ENCODE measurements at places on chromosomes 4 and X.

DNA sequence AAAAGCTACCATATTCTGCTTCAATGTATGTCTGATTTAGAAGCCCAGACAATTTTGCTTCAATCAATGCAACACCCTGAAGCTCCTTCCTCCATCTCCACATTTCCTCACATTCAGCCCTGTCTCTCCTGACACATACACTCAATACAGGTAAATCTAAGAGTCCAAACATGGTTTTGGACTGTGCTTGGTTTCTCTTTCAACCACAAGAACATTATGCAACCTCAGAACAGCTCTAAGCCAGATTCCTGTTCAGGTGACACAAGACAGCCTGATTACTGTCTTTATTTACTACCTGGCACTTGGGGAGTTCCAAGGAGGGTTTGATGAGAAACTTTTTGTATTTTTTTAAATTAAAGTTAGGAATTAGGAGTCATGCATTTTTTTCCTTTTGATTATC, 307.5 kb upstream of the SLIT2 start:
- no peak for DNase-seq

- DNase-seq, result no peak
Observed at GRCh38 chr4:95693594-95693993, 144.8 kb upstream of the UNC5C start.

GRCh38 chr4:107432451-107432850, 287.6 kb downstream of the PAPSS1 start:
- DNase-seq, result no peak

GRCh38 chr4:37537484-37537883, 148.7 kb downstream of the RELL1 start:
- no peak for DNase-seq

- DNase-seq, result no peak
Observed at GRCh38 chrX:97189668-97190067, 306.0 kb downstream of the RPA4 start.

GRCh38 chrX:57266871-57267270, 19.6 kb upstream of the FAAH2 start:
- no peak for DNase-seq

- DNase-seq, result no peak
Observed at GRCh38 chrX:149819371-149819770, 37.6 kb downstream of the MAGEA9 start.

DNA sequence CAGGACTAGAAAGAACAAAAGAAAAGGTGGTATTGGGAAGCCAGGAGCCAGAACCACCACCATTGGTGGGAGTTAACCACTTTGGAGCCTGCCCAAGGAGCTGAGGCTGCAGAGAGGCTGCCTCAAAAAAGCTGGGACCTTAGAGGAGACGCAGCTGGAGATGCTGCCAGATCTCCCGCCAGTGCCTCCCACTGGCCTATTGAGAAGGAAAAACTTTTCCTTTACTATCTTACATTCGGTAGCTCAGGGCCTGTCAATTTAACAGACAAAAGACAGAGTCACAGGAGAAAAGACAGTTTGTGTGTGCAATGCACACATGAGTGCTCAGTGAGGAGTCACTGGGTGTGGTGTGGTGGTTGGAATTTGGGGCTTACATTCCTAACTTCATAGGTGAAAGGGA, 52.4 kb upstream of the HPSE start:
- no peak for DNase-seq

- no peak for DNase-seq
Observed at GRCh38 chr4:161696944-161697343, 466.9 kb downstream of the FSTL5 start.

DNA sequence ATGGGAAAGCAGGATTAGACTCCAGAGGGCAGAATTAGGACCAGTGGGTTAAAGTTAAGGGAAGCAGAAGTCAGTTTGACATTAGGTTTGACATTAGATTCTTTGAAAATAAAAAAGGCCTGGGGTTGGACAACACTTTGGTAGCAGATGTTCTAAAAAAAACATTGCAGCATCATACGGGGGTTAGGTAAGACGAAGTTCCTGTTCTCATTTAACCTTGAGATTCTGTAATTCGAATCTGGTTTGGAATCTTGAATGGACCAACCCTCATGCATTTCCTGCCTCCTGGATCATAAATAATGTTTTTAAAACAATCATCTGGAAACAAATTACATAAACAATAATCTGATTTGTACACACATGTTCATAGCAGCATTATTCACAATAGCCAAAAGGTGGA, 181.0 kb downstream of the SHROOM3 start:
- DNase-seq, result no peak

DNA sequence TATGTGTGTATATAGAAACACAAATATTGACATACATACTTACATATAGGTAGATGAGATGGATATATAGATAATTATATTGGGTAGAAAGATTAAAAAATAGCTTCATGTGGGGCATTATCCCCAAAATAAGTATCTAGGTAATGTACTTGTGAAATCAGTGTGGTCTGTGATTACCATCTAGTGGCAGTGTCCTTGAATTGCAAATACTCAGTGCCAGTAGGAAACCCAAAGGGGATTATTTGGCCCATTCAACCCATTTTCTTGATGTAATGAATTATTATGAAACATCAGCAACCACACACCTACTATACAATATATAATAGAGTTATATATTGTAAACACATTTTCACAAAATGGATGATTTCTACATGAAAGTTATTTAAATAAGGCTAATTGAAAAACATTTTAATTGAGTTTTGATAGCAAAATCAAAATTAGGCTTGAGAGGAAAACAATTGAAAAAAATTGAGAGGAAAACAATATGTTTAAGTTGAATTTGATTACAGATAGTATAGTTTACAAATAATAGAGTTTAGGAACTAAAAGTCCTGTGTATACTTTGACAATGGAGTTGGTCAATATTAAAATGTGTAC, 389.4 kb downstream of the GALNTL6 start:
- DNase-seq, result no peak

- DNase-seq, result no peak
Observed at GRCh38 chr4:163762741-163763140, 268.3 kb downstream of the TMA16 start.

DNA sequence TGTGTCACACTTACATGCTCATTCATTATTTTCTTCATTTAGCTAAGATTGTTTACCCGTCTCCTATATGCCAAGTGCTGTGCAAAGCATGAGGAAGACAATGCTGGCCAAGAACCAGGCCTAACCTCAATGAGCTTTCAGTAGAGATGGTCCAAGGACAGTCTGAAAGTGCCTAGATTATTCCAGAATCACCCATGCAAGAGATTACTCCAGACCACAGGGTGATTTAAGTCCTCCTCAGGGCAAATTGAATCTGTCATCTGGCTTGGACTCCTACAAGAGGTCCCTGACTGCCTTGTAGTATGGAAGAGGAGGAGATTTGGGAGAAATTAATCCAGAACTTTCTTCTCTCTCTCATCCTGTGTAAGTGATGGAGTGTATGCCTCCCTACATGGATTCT, 99.4 kb upstream of the NDP start:
- no peak for DNase-seq

DNA sequence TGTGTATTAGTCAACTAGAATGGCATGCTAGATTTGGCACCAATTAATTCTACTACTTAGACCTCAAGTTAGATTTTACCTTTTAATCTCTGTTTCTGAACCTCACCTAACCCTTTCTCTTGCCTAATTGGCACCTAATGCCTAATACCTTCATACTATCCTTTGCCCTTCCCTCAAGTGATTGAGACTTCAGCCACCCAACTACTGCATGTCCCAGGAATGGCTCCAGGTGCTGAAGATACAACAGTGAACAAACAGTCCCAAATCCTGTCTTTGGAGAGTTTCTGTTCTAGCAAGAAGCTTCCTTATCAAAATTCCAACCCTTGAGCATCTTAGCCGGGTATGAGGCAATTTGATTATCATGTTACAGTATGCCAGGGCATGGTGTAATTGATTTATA, 139.9 kb downstream of the CPE start:
- DNase-seq, result no peak

All from activated gamma-delta T cell (primary cell).